ENCODE measurements at places on chromosomes 16 and 17. TPM values are rescaled to one million over a fixed set of nuclear protein-coding genes. Genes with fewer than 3 reads are reported as not detected.

KRT40 gene
- not detected for polyA plus RNA-seq

GRCh38 chr17:55959756-55960155, 193.5 kb upstream of the ANKFN1 start:
- no peaks in the 10 kb centered on the region for H3K27me3 ChIP-seq
- DNase-seq = no peak
- no peak overlapping the region for H3K4me3 ChIP-seq
- H3K27ac ChIP-seq = no peak overlapping the region
- H3K4me1 ChIP-seq = no peaks in the 10 kb centered on the region

P2RX1 gene
- not detected for polyA plus RNA-seq

SLC13A2 gene
- not detected for polyA plus RNA-seq

DNA sequence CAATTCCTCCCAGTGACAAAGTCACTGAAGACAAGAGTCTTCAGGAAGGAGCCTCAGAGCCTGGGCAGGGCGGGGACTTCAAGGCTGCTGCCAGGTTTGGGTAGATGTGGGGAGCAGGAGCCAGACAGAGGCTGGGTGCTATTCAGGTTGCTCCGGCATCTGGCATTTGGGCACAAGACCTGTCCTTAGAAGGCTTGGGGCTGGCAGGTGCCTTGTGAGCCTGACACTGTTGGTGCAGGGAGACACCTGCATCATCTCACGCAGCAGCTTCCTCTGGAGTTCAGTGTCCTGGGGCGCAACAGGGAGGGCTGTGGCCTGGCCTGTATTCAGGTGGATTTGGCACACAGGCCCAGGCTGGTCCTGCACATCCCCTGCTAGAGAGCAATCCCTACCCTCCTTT, 65.0 kb downstream of the MPRIP start:
- no peak overlapping the region for H3K27ac ChIP-seq
- no peaks in the 10 kb centered on the region for H3K27me3 ChIP-seq
- no peak overlapping the region for H3K4me3 ChIP-seq
- no peak for DNase-seq

DNA sequence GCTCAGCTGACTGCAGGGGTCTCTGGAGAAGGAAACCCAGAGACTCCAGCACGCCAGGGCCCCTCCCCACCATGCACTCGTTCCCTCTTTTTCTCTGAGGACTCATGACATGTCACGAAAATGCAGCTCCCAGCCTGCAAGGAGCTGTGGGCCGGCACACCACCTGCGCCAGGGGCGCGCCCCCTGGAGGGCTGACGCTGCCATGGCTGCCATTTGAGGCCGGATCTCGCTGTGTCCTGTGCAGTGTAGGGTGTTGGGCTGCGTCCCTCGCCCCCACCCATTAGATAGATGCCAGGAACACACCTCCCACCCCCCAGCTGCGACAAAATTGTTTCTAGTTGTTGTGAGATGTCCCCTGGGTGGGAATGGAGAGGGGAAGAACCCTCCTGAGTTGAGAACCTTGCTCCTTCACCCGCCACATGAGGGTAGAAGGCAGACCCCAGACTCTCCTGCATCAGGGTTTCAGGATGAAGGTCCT, 8.2 kb downstream of the SYNGR2 start:
- H3K36me3 ChIP-seq = no peaks in the 10 kb centered on the region
- no peak overlapping the region for H3K4me3 ChIP-seq
- H3K27me3 ChIP-seq = no peaks in the 10 kb centered on the region
- no peak overlapping the region for H3K27ac ChIP-seq

DNASE1 gene
- 12.9 TPM for polyA plus RNA-seq

GRCh38 chr16:64422259-64422658, 699.6 kb downstream of the CDH11 start:
- H3K27ac ChIP-seq = no peak overlapping the region
- no peaks in the 10 kb centered on the region for H3K4me1 ChIP-seq
- no peaks in the 10 kb centered on the region for H3K27me3 ChIP-seq
- no peak for DNase-seq

DNA sequence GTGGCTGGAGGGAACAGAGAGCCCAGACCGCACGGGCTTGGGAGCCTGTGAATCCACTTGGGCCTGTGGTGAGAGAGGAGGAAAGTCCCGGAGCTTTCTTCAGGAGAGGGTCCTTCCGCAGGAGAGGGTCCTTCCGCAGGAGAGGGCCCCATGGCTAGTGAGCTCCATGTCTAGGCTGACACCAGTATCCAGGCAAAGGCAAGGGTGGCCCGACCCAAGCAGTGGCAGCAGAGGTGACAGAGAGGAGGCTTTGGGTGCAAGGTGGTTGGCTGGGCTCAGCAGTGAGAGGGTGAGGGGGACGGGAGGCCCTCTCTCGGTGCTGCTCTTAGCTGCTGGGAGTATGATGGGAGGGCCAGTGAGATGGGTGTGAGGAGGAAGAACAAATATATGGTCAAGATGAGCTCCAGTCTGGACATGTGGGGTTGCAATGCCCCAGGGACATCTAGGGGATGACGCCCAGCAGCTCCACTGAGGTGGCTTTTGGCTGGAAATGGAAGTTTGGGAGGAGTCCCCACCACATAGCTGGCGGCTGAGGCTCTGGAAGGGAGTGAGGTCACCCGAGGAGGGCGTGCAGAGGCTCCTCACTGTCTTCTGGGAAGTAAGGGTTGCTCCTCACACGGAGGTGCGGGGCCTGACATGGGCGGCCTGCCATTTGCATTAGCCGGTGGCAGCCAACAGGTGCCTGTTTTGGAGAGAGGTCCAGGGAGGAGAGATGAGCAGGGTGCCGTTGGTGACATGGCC, 2.3 kb upstream of the HSD3B7 start:
- peaks cover 8% of the 10 kb centered on the region for H3K4me1 ChIP-seq
- H3K27me3 ChIP-seq = no peaks in the 10 kb centered on the region
- no peak overlapping the region for H3K4me3 ChIP-seq
- H3K36me3 ChIP-seq = peaks cover 45% of the 10 kb centered on the region
- no peak overlapping the region for H3K27ac ChIP-seq
- DNase-seq = no peak

YBX2 gene
- 0.17 TPM for polyA plus RNA-seq

MYH13 gene
- not detected for polyA plus RNA-seq

GRCh38 chr17:81376946-81377714, 18.1 kb upstream of the BAHCC1 start:
- H3K4me3 ChIP-seq = no peak overlapping the region
- peaks cover 12% of the 10 kb centered on the region for H3K27me3 ChIP-seq
- H3K27ac ChIP-seq = no peak overlapping the region
- no peaks in the 10 kb centered on the region for H3K4me1 ChIP-seq
- DNase-seq = no peak
- H3K36me3 ChIP-seq = no peaks in the 10 kb centered on the region

- no peak for DNase-seq
- no peaks in the 10 kb centered on the region for H3K4me1 ChIP-seq
- peaks cover 23% of the 10 kb centered on the region for H3K27me3 ChIP-seq
- no peak overlapping the region for H3K4me3 ChIP-seq
- H3K36me3 ChIP-seq = no peaks in the 10 kb centered on the region
Measured at GRCh38 chr17:19706791-19707727, 9.3 kb downstream of the SLC47A2 start.

DNA sequence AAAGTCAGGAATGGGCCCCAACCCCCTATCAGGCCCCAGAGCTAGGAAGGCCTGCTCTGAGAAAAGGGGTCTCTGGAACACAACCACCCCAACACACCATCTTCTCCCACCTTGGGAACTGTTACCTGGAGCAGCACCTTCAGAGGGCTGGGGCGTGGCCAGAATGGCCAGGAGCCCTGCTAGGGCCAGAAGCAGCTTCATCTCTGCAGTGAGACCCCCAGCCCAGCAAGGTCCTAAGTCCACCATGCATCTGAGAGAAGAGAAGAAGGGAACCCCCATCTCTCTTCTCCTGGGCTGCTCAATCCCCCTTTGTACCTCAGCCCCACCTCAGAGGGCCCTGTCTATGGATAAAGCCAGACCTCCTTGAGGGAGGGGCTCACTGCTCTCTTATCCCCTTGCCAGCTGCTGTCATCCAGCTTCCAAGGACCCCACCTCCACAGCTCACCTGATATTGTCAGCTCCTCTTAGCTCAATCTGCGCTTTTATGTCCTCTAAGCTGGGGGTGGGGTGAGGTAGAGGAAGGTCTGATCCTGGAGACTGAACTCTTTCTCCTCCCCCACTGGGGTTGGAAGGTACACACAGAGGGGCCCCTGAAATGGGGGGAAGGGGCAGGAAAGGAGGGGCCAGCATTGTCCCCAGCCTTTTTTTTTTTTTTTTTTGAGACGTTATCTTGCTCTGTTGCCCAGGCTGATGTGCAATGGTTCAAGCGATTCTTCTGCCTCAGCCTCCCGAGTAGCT, at the start of gene MPO:
Gene MPO (minus strand): TSS at position 456 of the 738 bp plus-strand sequence. CDS start 177 bp downstream, at position 279.
- no peak within 1 kb of the TSS for H3K27ac ChIP-seq
- no peaks in the 10 kb centered on the region for H3K36me3 ChIP-seq
- DNase-seq = no peak
- H3K27me3 ChIP-seq = peaks cover 24% of the 10 kb centered on the region
- H3K4me1 ChIP-seq = no peaks in the 10 kb centered on the region
- no peak within 1 kb of the TSS for H3K4me3 ChIP-seq

DNA sequence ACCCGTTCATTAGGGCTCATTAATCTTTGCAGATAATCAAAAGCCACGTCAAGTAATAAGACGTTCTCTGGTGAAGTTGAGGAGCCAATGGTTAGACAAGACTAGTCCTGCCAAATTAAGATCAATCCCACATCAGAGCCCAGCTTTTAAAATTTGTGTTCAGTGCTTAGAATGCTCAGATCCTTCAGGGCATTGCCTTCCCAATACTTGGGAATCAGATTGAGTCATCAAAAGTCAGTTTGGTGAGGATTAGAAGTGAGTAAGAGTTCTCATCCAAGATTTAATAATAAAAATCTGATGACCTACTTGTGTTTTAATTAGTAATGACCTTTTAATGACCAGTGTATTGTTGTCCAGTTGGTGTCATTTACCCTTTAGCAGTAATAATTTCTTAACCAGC, 19.8 kb downstream of the MAP2K4 start:
- no peak overlapping the region for H3K27ac ChIP-seq
- H3K27me3 ChIP-seq = no peaks in the 10 kb centered on the region
- H3K4me3 ChIP-seq = no peak overlapping the region
- peaks cover 2% of the 10 kb centered on the region for H3K4me1 ChIP-seq

KRT13 gene
- polyA plus RNA-seq = 0.56 TPM

SGCA gene
- polyA plus RNA-seq = 0.19 TPM

C17orf107 gene
- 0.82 TPM for polyA plus RNA-seq

METTL9 gene
- 43.1 TPM for polyA plus RNA-seq

WFIKKN1 gene
- 0.10 TPM for polyA plus RNA-seq

- H3K4me3 ChIP-seq = no peak overlapping the region
- H3K4me1 ChIP-seq = peaks cover 3% of the 10 kb centered on the region
- H3K36me3 ChIP-seq = no peaks in the 10 kb centered on the region
Measured at GRCh38 chr17:35766903-35767510, 6.3 kb downstream of the C17orf50 start.

IGF2BP1 gene
- 13.1 TPM for polyA plus RNA-seq

ASGR1 gene
- 3.8 TPM for polyA plus RNA-seq

- peaks cover 9% of the 10 kb centered on the region for H3K27me3 ChIP-seq
- peaks cover 2% of the 10 kb centered on the region for H3K4me1 ChIP-seq
- no peak overlapping the region for H3K27ac ChIP-seq
- H3K4me3 ChIP-seq = no peak overlapping the region
Measured at GRCh38 chr16:89164847-89165680, 6.5 kb upstream of the CDH15 start.

- no peaks in the 10 kb centered on the region for H3K4me1 ChIP-seq
- H3K36me3 ChIP-seq = no peaks in the 10 kb centered on the region
- no peak overlapping the region for H3K4me3 ChIP-seq
Measured at GRCh38 chr17:77875881-77876509, 82.5 kb upstream of the TNRC6C start.

DNA sequence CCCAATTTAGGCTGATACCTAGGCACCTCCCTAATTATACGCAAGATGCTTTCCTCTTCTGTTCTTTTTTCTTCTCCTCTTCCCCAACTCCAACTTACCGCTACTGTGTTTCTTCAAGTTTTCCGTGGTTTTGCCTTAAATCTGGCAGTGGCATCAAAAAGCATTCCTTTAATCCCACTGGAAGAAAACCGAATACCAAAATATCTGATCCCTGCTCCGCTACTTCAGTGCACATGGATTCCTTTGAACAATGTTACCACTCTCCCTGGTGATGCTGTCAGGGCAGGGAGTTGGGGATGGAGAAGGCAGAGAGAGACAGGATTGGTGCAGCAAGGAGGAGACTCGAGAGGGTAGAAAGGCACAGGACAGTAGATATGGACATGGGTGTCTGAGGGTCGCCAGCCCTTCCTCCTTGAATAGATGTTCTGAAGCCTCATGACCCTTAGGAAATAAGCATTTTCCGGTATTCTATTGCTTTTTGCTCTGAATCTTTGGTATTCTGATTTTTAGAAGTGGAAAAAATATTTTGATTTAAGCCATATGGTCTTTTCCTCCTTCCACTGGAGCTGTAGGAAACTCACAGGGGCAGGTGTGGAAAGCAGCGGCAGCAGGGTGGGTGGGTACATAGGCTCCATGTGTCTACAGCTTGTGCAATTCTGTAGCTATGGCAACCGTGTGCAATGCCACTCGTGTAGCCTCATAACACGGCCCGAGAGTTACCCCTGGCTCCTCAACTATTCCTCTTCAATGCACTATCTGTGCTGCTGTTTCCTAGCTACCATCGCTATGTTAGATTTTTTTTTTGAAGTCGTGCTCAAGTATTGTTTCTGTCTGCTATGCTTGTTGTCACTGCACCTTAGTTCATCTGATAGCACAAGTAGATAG, 32.3 kb upstream of the TANC2 start:
- H3K4me3 ChIP-seq = no peak overlapping the region
- H3K27ac ChIP-seq = no peak overlapping the region
- no peaks in the 10 kb centered on the region for H3K36me3 ChIP-seq
- H3K27me3 ChIP-seq = no peaks in the 10 kb centered on the region
- DNase-seq = no peak

GRCh38 chr16:35752012-35752772, 2292.8 kb downstream of the TP53TG3F start:
- H3K27me3 ChIP-seq = no peaks in the 10 kb centered on the region
- no peaks in the 10 kb centered on the region for H3K4me1 ChIP-seq
- H3K27ac ChIP-seq = no peak overlapping the region

DNA sequence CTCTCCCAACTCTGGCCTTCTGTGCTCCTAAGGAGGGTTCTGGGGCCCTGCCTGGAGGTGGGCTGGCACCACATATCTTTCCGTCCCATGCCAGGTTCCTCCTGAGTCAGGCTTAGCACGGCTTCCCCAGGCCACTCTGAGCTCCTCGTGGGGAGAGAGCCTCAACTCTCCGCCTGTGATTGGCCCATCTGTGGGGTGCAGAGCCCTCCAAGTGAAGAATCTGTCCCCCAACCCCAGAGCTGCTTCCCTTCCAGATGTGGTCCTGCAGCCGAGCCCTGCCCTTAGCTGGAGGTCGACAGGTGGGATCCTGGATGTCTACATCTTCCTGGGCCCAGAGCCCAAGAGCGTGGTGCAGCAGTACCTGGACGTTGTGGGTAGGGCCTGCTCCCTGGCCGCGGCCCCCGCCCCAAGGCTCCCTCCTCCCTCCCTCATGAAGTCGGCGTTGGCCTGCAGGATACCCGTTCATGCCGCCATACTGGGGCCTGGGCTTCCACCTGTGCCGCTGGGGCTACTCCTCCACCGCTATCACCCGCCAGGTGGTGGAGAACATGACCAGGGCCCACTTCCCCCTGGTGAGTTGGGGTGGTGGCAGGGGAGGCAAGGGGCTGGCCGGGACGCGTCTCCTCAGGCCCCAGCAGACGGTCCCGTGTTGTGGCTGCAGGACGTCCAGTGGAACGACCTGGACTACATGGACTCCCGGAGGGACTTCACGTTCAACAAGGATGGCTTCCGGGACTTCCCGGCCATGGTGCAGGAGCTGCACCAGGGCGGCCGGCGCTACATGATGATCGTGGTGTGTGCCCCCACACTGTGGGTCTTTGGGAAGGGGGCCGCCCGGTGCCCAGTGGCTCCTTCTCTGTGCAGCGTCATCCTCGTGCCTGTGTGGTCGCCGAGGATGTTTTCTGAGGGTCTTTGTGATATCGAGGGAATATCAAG, 6.9 kb downstream of the GAA start:
- H3K27me3 ChIP-seq = no peaks in the 10 kb centered on the region
- H3K4me1 ChIP-seq = no peaks in the 10 kb centered on the region
- H3K4me3 ChIP-seq = no peak overlapping the region

SEZ6 gene
- not detected for polyA plus RNA-seq
